Cortex of kidney (tissue), 1 donor: ENCODE measurements at places on chromosomes 1 and 21.

- no peak for DNase-seq
These were observed 5.8 kb downstream of the VPS72 start for GRCh38 chr1:151184211-151184610.

GRCh38 chr1:230080822-230081221, 13.8 kb downstream of the GALNT2 start:
- DNase-seq: no peak

DNA sequence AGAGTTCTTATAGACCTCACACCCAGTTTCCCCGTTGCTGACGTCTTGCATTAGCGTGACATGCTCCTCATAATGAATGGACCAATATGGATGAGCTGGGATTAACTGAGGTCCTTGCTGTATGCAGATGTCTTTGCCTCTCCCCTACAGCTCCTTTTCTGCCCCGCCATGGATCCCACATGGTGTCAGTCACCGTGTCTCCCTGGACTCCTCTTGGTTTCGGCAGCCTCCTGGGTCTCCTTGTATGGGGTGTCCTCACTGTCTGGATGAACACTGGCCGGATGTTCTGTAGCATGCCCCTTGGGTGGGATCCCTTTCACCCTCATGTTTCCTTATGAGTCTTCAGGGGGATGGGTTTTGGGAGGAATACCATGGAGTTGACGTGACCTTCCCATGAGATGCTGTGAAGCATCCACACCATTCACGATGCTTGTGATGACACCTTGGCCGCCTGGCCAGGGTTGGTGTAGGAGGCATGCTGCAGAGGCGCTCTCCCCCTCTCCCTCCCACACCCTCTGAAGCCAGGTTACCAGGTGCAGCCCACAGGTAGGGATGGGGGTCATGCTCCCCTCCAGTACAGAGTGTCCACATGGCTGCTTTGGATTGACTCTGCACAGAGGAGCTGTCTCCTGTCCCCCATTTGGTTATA, 4.4 kb downstream of the GJC2 start:
- DNase-seq: no peak

DNA sequence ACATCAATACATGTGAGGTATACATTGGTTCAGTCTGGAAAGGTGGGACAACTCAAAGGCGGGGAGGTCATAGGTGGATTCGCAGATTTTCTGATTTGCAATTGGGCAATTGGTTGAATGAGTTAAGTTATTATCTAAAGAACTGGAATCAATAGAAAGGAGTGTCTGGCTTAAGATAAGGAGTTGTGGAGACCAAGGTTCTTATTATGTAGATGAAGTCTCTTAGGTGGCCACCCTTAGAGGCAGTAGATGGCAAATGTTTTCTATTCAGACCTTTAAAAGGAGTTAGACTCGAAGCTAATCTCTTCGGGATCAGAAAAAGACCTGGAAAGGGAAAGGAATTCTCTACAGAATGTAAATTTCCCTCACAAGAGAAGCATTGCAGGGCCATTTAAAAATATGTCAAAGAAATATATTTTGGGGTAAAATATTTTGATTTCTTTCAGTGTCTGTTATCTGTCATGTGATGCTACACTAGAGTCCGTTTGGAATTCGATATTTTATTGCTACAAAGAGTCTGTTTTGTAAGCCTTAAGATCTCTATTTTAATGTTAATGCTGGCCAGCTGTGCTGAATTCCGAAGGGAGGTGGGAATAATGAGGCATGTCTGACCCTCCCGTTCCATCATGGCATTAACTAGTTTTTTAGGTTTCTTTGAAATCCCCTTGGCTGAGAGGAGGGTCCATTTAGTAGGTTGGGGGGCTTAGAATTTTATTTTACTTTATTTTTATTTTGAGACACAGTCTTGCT, 265.1 kb downstream of the PTPRU start:
- DNase-seq: no peak

DNA sequence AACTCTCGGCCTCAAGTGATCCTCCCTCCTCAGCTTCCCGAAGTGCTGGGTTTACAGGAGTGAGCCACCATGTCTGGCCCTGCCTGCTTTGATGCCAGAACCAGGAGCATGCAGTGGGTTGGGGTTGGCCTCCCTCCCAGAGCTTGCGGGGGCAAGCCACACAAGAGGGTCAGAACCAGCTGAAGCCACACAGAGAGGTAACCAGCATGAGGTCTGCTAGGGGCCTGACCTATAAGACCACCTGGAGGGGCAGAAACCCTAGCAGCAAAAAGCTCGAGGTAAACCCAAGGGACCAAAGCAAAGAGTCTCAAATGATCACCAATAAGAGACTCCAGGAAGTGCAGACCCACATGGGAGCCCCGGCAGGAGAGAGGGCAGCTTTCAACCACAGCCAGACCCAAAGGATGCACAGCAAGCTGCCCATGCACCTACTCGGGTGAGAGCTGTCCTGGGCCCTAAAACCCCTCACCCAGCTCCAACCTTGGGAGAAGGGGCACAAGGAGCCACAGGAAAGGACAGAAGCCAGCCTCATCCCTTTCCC, 81.2 kb downstream of the TOMM20 start:
- DNase-seq: no peak

- DNase-seq: no peak
These were observed 26.8 kb downstream of the TP73 start for GRCh38 chr1:3679098-3679555.

GRCh38 chr1:152160576-152160975, 1.5 kb upstream of the RPTN start:
- no peak for DNase-seq

DNA sequence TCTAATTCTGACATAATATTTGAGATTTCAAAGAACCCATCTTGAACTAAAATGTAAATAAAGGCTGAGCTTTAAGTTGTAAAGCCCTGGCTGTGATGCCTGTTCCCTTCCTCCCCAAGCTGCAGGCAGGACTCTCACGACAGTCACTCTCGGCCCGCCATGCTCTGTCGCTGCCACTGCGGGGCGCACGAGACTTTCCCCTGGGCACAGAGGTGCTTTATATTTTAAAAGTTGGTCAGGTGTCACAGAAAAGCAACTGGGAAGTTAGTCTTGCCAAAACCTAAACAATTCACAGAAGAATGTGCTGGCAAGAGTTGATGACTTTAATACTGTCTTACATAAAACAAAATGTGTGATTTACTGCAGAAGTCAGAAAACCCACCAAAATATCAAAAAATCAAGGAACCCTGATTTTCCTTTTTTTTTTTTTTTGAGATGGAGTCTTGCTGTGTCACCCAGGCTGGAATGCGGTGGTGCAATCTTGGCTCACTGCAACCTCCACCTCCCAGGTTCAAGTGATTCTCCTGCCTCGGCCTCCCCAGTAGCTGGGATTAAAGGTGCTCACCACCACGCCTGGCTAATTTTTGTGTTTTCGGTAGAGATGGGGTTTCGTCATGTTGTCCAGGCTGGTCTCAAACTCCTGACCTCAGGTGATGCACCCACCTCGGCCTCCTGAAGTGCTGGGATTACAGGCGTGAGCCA, 10.7 kb downstream of the LRRC47 start:
- no peak for DNase-seq

GRCh38 chr1:63795455-63795854, 21.6 kb downstream of the ROR1 start:
- DNase-seq: no peak

- no peak for DNase-seq
These were observed 48.5 kb upstream of the ACOT11 start for GRCh38 chr1:54499360-54500106.

- peak; percentile 39 for DNase-seq
These were observed 44.2 kb upstream of the LAPTM5 start for GRCh38 chr1:30801771-30802198.

GRCh38 chr1:96581772-96582171, 139.8 kb upstream of the PTBP2 start:
- no peak for DNase-seq

DNA sequence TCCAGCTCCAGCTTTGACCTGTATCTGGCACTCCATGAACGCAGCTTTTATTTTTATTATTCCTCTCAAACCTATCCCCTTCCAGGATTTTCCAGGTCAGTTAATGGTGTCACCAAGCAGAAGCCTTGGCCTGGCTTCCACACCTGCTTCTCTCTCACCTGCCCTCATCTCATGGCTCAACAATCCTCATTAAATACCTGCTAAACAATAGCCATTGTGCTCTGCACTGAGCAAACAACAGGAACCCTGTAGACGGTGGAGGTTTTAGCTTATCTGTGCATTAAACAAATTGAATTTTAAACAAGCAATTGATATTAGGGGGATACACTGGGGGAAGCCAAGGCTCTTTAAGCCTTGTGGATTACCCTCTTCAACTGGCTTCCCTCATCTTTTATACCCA, 15.3 kb downstream of the PYCR2 start:
- no peak for DNase-seq

- DNase-seq: no peak
These were observed 156.0 kb downstream of the PGBD5 start for GRCh38 chr1:230270185-230270558.

DNA sequence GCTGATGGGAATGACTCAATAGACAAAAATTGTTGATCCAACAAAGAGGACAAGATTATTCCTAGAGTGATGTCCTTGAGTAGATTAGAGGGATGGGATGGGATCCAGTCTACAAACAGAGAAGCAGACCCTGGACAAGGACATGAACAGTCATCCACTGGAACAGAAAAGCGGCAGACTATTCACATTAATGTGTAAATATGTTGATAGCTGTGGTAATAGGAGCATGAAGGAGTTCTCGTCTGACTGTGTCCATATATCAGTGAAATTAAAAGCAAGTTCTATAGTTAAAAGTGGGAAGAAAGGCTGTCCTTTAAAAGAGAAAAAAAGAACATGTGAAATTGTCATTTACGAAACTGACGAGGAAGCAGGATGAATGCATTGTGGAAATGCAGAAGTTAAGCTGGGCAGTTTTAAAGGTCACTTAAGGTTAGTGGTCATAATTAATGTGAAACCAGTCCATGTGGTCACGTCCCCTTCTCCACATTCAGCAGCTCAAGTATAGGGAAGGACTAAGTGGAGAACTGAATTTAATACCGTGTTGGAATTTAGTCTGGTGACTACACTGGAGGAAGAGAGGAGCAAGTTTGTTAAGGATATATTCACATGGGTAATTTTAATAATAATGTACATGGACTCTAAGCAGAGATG, 62.1 kb downstream of the PIK3R3 start:
- no peak for DNase-seq

DNA sequence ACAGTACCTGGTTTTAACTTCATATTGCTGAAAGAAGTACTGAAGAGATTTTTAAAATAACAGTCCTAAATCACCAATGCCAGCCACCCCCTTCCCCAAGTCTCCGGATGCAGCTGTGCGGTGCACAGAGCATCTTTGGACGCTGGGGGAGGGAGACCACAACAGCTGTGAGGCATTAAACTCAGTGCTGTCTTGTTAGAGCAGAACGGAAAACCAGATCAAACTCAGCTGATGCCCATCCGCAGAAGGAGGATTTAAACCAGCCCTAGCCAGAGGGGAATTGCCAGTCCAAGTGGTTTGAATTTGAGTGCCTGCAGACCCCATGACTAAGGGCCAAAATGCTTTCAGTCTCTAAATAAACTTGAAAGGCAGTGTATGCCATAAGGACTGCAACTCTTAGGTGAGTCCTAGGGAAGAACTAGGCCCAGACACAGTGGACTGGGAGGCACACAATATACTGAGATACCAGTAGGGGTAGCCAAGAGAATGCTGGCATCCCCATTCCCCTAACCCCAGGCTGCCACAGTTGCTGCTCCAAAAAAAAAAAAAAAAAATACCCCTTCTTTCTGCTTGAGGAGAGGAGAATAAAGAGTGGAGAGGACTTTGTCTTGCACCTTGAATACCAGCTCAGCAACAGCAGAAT, 576.2 kb downstream of the NEGR1 start:
- DNase-seq: no peak

DNA sequence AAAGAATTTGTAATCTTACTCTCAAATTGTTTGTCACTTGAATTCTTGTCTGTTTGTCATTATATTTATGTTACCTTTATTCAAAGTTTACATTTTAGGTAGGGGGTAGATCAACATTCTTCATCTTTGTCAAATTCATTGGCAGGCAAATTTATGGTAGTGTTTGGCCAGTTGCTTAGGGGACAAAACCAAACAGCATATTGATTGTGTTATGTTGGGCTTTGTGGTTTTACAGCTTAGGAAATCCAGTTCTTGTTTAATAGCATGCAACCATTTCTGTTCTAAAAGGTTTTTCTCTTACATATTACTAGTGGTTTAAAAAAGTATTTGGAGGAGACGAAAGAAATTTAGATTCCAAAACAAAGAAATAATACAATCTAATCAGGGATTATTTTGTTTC, 91.4 kb downstream of the HMCN1 start:
- DNase-seq: no peak

DNA sequence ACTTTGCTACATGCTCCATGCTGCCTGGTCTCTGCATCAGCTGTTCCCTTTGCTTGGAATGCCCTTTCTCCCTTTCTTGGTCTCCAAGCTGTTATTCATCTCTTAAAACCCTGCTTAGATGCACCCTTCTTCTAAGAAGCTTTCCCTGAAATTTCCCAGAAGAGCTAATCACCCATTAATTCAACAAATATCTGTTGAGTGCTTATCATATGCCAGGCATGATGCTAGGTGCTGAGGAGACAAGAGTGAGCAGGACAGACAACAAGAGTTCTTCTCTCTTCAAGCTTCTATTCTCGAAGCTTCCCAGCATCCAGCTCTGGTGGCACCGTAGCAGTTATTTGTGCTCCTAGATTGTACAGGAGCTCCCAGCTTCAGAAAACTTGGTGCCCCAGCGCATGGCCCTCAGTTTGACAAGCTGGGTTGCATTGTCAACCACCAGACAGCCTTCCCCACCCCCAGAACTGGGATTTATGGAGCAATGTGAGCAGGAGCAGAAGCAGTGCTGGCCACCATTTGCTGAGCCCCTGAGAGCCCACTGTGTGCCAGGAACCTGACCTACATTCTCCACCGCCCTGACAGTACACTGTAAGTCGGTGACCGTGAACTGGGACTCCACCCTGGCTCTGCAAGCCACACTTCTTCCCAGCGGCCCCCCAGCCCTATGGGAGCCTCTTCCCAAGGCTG, 68.0 kb upstream of the ACOT11 start:
- no peak for DNase-seq

DNA sequence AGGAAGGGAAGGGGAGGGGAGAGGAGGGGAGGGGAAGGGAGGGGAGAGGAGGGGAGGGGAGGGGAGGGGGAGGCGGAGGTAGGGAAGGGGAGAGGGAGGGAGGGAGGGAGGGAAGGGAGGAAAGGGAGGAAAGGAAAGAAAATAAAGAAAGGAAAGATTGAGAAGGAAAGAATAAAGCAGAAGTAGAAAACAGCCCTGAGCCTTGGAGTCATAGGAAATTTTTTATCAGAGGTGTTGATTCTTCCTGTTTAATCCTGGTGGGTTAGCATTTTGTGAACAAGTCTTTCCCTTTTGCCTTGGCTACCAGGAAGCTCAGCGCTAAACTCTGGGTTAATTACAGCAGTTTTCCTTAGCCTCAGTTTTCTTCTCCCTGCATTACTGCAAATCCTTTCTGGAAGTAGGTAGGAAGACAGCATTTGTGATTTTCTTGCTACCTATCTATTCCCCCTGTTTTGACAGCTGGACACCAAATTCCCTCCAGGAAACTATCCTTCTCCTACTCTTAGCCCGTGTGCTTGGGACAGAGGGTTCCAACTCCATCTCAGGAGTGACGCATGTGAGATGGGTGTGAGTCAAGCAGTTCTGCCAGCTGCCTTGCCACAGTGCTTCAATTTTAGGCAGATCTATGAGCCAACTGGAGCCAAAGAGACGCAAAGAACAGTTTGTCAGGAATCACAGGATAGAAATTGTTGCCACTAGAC, 26.9 kb downstream of the TOMM20 start:
- DNase-seq: no peak

- no peak for DNase-seq
These were observed 56.8 kb downstream of the ZBTB17 start for GRCh38 chr1:15918962-15919715.
